ENCODE measurements at places on chromosomes 3 and 15. TPM values are rescaled to one million over a fixed set of nuclear protein-coding genes. Genes with fewer than 3 reads are reported as not detected.

Gene P2RY12
- total RNA-seq = not detected

Gene GABRG3
- total RNA-seq = not detected

Gene ATOSA
- total RNA-seq = 18.2 TPM

Gene TPRG1
- total RNA-seq = 11.5 TPM

Gene PPP2R3A
- 0.33 TPM for total RNA-seq

Gene KNG1
- total RNA-seq = not detected

Gene EXD1
- total RNA-seq = not detected

Gene SATB1
- total RNA-seq = 546 TPM

Gene SCAANT1
- total RNA-seq = not detected
